Epithelial cell of proximal tubule (primary cell): ENCODE measurements at places on chromosomes 16 and 17.

GRCh38 chr16:19227643-19228042 is 57.9 kb upstream of the CLEC19A start:
- no peak for DNase-seq

DNA sequence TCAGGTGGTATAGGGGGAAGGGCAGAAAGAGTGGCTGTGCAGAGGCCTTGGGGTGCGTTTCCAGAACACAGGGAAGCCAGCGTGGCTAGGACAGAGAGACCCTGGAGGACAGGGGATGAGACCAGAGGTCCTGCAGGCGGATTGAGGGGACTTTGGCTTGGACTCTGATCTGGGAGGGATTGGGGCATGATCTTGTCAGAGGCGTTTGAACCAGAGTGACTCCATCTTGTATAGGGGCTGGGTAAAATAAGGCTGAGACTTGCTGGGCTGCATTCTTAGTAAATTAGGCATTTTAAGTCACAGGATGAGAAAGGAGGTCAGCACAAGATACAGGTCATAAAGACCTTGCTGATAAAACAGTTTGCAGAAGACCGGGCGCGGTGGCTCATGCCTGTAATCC is 5.4 kb upstream of the NATD1 start:
- DNase-seq, result no peak

DNA sequence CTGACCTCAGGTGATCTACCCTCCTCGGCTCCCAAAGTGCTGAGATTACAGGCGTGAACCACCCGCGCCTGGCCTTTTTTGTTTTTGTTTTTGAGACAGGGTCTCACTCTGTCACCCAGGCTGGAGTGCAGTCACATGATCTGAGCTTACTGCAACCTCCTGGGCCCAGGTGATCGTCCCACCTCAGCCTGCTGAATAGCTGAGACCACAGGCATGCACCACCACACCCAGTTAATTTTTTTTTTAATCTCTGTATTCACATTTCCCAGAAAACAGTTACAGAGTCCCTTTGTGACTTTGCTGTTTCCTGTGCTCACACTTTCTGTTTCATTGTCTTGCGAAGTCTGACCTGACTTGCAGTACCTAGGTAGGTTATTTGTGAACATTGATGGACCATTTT is 2.7 kb downstream of the CLUAP1 start:
- DNase-seq, result no peak

DNA sequence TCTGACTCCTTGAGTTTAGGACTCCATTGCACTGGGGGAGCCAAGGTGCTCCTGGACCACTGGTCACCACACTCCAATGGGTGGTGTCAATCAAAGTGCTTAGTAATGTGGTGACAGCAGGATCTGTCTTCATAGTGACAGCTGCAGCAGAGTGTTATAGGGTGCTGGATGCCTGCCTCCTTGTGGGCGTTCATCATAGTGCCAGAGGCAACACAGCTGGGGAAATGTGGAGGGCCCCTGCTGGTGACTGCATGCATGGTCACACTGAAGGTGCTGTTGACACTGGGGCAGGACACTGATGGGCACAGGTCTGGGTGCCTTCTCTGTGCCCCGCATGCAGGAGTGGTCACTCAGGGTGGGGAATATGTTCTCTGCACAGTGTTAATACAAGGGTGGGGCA is 177.5 kb upstream of the CDH8 start:
- no peak for DNase-seq

- no peak for DNase-seq
Measured at GRCh38 chr16:65540901-65541300, 419.0 kb upstream of the CDH11 start.

DNA sequence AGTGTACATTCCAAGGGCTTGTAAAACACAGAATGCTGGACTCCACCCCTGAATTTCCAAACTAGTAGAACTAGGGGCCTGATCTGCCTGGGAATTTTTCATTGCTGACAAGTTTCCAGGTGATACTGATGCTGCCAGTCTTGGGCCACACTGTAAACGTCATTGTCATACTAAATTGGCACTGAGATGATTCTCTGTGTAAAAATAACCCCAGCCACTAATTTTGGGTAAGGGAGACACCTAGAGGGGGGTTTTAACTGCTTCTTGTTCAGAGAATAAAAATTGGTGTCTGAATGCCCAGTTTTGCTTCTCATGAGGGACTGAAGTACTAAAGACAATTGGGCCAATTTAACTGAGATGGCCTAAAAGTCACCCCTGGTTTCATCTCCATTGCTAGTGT is 5.0 kb upstream of the CDH13 start:
- DNase-seq, result no peak

DNA sequence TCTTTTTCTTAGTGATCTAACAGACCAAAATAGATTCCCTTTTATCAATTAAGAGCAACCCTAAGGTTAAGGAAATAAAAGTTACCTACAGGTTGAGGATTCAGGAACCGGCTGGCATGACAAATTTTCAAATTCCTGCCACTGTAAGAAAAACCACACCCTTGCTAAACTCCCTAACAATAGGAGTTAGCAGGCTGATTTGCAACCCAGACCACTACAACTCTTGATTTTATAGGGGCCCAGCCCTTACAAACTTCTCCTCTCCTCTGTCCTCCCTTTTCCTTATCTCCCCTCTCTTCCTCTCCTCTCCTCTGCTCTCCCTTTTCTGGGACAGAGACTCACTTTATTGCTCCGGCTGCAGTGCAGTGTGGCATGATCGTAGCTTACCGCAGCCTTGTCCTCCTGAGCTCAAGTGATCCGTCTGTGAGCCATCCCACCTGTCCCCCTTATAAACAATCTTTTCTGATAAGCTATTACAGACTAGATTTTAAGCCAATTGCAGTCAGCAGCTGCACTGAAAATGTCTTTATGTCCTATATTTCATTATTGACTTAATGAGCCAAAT is 418.9 kb downstream of the CDH8 start:
- DNase-seq, result no peak

DNA sequence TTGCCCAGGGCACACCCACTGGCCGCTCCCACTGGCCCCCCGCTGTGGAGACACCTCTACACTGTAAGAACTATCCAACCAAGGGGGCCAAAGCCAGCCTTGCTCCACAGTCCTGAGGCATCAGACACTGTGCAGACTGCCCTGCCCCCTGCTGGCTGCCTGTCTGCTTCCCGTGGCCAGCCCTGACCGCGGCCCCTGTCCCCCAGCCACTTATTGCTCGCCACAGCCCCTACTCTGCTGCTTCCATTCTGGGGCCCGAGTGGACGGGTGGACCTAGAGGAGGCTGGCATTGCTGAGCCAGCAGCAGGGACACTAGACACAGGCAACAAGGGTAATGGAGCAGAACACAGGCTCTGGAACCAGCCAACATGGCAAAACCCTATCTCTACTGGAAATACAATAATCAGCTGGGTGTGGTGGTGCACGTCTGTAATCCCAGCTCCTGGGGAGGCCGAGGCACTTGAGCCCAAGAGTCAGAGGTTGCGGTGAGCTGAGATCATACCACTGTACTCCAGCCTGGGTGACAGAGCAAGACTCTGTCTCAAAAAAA is 19.7 kb upstream of the LRRC37A3 start:
- DNase-seq, result no peak
